ENCODE measurements at places on chromosomes 13 and 19. TPM values are rescaled to one million over a fixed set of nuclear protein-coding genes. Genes with fewer than 3 reads are reported as not detected.

DNA sequence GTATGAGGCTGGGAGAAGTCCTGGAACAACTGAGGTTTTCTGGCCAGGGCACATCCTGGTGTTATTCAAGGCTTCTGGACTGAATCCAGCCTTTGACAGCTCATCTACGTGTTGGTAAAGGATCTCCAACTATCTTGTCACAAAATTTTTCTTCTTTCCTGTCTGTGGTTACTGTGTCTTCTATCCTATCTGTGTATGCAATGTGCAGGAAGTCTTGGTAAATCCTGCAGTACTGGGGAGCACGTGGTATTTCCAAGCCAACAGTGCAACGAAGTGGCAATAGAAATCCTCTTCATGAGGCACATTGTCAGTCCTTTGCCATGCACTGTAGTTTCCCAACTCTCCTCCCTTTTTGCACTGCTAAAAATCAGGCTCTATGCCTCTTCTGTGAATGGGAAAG lies 86.7 kb downstream of the ZNF100 start:
- no peak for DNase-seq

DNA sequence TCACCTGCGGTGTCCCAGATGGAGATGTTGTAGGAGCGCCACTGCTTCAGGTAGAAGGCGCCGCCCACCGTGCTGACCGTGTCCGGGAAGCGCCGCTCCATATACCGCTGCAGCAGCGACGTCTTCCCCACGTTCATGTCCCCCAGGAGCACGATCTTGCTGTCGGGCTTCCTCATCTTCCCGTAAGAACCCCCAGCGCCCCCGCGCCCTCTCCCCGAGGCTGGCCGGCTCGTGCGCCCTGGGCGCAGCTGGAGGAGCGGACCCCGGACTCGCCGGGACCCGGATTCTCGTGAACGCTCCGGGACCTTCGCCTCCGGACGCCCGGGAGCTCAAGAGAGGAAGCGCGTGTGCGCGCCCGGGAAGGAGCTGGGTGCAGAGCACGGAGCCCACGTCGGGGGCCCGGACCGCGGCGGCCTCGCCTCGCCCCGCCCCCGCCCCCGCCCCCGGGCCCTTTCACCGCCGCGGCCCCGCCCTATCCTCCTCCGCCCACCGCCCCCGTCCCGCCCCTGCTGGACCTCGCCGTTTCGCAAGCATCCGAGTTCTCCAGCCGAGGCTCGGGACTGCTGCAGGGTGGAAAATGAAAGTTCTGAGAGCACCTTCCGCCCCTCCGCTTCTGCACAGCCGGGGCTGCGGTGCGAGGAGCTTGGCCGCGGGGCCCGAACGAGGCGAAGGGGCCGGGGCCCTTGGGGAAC lies at the start of gene RAB20:
Gene RAB20, minus strand, starts transcription at position 379 of the 692 bp plus-strand sequence. Its CDS starts 203 bp downstream, at position 176.
- peak; percentile 12 for DNase-seq

GRCh38 chr19:16885166-16885565 lies 3.6 kb upstream of the F2RL3 start:
- DNase-seq = no peak

Gene HOOK2
- total RNA-seq = 22.3 TPM

GRCh38 chr13:26604784-26605545 lies 47.5 kb downstream of the WASF3 start:
- no peak for DNase-seq

DNA sequence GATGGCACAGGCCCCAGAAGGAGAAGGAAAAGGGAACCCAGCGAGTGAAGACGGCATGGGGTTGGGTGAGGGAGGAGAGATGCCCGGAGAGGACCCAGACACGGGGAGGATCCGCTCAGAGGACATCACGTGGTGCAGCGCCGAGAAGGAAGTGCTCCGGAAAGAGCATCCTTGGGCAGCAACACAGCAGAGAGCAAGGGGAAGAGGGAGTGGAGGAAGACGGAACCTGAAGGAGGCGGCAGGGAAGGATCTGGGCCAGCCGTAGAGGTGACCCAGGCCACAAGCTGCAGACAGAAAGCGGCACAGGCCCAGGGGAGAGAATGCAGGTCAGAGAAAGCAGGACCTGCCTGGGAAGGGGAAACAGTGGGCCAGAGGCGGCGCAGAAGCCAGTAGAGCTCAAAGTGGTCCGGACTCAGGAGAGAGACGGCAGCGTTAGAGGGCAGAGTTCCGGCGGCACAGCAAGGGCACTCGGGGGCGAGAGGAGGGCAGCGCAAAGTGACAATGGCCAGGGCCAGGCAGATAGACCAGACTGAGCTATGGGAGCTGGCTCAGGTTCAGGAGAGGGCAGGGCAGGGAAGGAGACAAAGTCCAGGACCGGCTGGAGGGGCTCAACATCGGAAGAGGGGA lies 1.1 kb downstream of the PPP1R12C start:
- DNase-seq = no peak

- no peak for DNase-seq
Observed at GRCh38 chr19:18379803-18380747, 5.9 kb upstream of the GDF15 start.

Gene THSD1
- 0.29 TPM for total RNA-seq

Data from naive thymus-derived CD4-positive, alpha-beta T cell (primary cell).